DMS79 treated with DMSO at 0.1 percent for 48 hours (cell line): ENCODE measurements at places on chromosomes 7 and 10.
A peak's percentile ranks its signal among the peaks of the same experiment; 100 is the strongest.

DNA sequence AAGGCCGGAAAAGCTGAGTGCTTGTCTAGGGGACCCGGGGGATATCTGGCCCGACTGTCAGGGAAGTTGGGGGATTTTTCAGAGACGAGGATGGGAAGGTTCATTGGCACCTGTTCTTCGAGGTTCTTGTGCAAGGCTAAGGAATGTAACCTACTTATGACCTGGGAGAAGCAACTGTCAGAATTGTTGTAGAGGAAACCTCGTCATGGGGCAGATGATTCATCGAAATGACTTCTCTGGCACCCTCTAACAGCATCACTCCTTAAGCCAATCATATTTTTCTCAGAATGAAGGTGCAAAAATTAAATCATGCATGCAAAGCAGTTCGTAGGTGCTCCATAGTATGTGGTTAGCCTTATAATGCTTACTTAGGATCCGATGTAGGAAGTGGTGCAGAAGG lies 58.6 kb downstream of the PLXDC2 start:
- DNase-seq = no peak

DNA sequence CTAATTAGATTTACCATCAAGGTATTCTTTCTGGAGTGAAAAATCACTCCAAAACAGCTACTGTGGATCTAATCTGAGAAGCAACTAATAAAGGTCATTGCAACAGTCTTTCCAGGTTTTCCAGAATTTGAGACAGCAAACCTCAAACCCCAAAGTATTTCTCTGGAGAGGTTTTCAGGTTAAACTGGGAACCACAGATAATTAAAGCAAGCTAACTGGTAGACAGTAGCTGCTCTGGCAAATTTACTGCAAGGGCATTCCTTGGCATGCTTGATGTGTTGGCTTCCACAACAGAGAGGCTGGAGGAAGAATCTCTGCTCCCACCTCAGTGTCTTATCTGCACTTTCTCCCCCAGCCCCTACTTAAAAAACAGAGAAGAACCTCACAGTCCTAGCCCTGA lies 140.0 kb upstream of the NRBF2 start:
- no peak for DNase-seq

DNA sequence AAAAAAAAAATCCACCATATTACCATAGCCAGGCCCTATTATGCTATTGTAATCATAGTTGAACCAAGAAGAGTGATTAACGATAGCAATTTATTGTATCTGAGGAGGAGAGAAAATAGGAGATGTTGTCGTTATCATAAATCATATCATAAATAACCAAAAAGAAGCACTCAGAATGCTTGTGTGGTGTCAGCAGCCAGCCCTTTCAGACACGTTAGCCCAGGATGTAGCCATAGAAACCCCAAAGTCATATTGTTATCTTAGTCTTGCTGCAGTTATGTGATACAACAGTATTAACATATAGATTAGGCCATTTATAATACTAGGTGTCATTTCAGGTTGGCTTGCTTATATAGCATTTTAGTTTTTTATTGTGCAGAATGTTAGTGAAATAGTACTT lies 102.2 kb upstream of the GATA3 start:
- no peak for DNase-seq

- DNase-seq = no peak
Measured at GRCh38 chr10:63210611-63211196, 77.6 kb downstream of the NRBF2 start.

- DNase-seq = no peak
Measured at GRCh38 chr7:70574970-70575799, 556.8 kb upstream of the GALNT17 start.

DNA sequence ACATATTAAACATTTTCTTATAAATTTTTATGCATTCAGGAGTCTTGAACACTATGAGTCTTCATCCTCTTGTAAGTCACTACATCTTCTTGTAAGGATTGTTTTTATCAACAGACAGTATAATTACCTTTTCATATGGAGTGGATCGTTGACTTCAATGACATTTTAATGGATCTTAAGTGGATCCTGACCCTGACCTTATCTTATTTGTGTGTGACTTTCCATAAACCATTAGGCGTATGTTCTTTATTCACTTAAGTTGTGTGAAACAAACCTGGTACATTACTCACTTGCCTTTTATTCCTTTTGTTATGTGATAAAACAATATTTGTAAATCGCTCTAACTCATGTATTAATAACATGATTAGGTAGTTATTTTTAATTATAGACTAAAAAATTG lies 18.5 kb upstream of the SEMA3C start:
- peak; percentile 73 for DNase-seq

- DNase-seq = no peak
Measured at GRCh38 chr7:91636129-91636724, 244.3 kb downstream of the MTERF1 start.

GRCh38 chr10:14670551-14671240 lies 104.0 kb downstream of the FAM107B start:
- DNase-seq = no peak

DNA sequence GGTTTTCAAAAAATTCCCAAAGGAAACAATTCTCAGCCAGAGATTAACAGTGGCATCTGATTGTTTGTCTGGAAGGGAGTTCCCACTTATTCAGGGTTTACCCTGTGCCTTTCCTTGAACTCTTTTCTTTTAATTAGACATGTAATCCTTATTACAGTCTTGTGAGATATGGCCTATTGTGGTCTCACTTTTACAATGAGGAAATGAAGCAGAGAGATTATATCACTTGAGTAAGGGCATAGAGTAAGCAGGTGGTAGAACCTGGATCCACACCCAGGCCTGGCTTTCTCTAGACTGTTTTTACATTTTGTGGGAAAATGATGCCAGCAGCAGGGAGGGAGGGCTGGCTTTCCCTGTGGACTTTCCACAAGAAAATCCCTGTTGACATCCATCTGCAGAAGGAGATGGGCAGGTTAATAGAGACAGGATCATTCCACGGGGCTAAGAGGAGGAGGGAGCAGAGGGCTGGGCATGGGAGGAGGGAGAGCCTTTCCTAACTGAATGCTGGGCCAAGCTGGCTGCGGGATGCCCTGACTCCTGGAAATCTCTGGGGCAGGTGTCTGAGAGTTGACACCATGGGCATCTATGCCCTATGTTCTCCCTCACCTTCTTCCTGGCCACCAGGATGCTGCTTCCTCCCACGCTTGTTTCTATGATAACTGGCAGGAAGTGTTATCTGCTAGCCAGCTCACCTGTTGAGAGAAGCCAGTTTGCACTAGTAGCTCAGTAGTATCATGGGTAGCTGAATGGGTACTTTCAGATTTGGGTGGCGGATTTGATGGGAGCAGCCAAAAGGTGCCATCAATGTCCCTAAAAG lies 28.7 kb upstream of the ARHGAP22 start:
- DNase-seq = no peak

DNA sequence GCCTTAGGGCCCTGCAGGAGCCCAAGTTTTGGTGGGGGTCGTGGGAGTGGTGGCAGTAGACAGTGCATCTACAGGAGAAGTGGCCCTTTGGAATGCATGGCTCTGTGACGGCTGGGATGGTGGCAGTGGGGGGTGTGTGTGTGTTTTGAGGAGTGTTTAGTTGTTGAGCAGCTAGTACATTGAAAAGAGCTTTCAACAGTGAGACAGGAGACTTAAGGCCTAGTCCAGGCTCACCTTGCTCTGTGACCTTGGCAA lies 27.1 kb downstream of the ZNF775 start:
- DNase-seq = no peak

GRCh38 chr10:95655571-95656290 lies 780 bp downstream of the ALDH18A1 start:
- no peak for DNase-seq

DNA sequence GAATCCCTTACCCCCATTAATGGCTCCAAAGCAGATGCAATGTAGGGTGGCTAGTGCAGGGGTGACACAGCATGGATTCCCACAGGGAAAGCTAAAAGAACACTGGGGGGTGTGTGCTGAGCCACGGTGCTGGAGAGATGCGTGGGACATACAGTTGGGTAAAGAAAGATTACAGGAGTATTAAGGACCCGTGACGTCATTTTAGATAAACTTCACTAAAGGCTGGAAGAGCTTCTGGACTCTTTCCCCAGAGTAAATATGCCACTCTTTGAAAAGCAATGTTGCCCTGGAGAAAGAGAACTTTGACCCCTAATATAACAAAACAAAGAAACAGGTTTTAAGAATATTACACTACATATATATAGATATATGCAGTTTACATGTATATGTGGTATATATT lies 481.5 kb upstream of the VSTM2A start:
- no peak for DNase-seq

DNA sequence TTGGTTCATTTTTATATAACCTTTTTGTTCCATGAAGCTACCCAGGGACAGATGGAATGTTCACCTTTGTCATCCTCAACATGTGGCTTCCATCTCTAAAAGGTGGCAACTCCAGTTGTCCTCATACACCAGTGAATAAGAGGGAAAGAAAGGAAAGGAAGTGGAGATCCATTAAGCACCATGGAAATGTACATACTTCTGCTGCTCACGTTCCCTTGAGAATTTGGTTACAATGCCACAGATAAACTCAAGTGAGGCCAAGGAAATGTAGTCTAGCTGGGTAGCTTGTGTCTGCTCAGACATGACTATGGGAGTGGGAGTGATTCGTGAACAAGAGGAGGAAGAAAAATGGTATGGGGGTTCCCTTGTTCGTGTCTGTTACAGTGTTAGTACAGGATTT lies 237.1 kb upstream of the FAM3C start:
- DNase-seq = no peak

GRCh38 chr7:100156331-100157068 lies 2.0 kb downstream of the TRAPPC14 start:
- no peak for DNase-seq

DNA sequence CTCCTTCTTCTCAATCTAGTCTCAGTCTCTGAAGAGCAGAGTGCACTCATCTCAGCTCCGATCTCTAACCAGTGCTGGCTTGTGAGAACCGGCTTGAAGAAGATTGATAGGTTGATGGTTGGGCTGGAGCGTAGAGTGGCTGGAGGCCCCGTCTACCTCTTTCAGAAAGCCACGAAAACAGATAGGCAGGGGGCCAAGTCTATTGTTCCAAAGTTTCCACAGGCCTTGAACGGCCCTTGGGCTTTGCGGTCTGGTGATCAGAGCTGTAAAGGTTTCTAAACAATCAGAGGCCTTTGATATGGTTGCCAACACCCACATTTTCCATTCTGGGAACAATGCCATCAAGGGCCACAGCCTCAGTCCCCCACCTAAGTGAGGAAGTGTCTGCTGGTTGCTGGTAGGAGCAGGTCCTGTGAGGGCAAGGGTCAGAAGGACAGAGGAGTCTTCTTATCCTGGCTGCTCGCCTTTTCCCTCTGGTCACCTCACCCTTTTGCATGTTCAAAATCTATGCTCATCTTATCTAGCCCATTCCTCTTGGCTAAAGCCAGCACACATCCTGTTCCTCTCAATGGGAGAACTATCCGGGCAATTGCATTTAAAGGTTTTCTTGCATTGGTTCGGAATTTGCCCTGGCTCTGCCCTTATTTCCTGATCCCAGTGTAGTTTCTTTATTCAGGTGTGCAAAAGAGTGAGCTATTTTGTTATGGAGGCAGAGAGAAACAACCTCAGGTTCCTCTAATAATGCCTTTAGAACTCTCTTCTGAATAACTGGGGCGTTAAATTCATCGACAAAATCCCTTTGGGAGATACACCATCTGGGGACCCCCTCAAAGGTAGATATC lies 70.3 kb upstream of the KMT2E start:
- DNase-seq = peak; percentile 99

GRCh38 chr7:131026297-131027000 lies 292.4 kb upstream of the KLF14 start:
- DNase-seq = no peak

- DNase-seq = peak; percentile 48
Measured at GRCh38 chr7:44966731-44967538, 11.9 kb downstream of the MYO1G start.

DNA sequence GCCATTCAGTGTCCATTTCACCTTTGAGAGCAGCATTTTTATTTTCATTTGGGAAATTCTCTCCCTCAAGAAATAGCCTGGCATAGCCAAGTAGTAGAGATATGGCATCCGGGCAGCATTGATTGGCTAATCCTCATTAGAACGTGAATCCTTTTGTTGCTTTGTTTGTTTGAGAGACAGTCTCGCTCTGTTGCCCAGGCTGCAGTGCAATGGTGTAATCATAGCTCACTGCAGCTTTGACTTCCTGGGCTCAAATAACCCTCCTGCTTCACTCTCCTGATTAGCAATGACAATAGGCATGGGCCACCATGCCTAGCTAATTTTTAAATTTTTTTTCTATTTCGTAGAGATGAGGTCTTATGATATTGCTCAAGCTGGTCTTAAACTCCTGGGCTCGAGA lies 1174.9 kb upstream of the AUTS2 start:
- DNase-seq = no peak

DNA sequence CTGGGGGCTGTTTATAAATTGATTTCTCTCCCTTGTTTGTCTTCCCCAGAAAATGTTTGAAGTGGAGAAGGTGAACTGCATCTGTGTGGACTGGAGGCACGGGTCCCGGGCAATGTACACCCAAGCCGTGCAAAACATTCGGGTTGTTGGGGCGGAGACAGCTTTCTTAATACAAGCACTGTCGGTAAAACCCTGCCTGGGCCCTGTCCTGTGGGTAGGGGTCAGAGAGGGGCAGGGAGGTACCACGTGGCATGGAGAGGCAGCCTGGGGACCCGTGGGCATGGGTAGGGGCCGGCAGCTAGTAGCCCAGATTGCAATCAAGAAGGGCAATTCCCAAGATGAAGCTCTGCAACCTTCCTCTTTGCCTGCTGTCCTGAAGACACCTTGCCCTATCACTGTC lies 6.1 kb downstream of the PNLIPRP2 start:
- DNase-seq = no peak

DNA sequence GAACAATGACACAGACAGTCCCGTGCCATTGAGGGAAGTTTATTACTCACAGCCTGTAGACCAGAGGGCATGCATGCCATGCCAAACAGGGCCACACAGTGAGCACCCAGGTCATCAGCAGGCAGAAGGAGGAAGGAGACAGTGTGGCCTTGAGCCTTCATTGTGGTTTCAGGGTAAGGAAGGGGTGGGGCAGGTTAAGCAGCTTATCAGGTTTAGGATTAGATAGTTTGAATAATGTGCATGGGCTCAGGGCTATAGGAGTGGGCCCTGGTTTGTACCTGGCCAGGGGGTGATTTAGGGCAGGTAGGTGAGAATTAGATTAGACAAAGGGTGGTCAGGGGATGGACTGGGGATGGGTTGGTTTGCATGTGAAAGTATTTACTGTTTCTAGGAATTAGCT lies 67.9 kb downstream of the ADCY1 start:
- DNase-seq = no peak

DNA sequence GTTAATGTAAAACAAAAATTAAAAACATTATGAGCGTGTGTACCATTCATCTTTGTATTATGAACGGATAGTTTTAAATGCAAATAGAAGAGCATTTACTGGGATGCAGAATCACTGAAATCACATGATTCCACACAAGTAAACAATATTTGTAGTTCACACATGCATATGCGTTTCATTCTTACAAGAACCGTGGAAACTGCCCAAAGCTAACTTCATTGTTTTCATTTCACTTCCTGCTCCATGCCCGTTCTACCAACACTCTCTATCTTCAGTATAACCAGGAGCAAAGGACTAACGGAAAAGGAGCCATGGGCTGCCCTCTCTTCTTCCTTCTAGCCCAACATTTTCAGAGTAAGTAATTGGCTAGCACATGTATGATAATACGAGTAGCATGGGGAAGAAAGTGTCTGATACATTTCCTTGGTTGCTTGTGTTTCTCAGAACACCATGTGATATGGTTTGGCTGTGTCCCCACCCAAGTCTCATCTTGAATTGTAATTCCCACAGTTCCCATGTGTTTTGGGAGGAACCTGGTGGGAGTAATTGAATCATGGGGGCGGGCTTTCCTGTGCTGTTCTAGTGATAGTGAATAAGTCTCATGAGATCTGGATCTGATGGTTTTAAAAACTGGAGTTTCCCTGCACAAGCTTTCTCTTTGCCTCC lies 38.8 kb downstream of the ZNF783 start:
- DNase-seq = no peak
